ENCODE measurements at places on chromosomes 1 and 21.
A peak's percentile ranks its signal among the peaks of the same experiment; 100 is the strongest.

GRCh38 chr1:49318218-49318617, 541.5 kb upstream of the BEND5 start:
- no peak for DNase-seq

- no peak for DNase-seq
These were observed 1.7 kb downstream of the EXOC8 start for GRCh38 chr1:231335663-231336602.

DNA sequence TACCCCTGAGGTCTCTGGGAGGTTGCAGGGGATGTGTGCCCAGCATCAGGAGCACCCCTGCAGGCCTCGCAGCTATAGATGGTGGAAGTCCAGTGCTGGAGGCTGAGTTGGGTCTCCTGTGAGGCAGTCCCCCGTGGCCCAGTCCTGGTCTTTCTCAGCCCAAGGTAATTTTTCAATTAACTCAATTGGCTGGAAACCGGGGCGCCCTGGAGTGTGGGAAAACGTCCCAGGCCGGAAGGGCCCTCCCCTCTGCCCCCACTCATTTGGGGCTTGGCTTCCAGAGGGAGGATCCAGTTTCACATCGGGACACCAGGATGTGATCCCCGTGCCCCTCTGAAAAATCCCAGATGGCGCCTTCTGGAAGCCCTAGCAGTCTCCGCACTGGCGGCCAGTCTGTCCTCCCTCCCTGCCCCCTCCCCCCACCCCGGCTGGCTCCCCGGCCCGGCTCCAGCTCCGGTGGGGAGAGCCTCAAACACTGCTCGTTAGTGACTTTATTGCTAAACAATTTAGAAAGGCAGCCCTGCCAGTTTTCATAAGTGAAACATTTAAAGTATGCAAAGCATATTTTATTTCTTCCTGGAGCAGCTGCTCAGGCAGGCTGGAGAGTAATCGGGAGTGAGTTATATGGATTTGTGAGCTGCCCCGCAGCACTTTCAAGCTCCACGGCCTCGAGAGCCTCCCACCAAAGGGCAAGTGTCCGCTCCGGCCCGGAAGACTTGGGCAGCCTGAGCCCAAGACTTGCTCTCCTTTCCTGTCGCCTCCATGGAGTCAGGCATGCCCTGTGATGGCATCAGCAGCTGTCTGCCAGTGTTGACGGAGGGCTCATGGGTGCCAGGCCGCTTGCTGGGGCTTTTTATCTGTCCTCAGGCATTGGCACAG, 208.2 kb upstream of the TMEM51 start:
- peak; percentile 93 for DNase-seq

DNA sequence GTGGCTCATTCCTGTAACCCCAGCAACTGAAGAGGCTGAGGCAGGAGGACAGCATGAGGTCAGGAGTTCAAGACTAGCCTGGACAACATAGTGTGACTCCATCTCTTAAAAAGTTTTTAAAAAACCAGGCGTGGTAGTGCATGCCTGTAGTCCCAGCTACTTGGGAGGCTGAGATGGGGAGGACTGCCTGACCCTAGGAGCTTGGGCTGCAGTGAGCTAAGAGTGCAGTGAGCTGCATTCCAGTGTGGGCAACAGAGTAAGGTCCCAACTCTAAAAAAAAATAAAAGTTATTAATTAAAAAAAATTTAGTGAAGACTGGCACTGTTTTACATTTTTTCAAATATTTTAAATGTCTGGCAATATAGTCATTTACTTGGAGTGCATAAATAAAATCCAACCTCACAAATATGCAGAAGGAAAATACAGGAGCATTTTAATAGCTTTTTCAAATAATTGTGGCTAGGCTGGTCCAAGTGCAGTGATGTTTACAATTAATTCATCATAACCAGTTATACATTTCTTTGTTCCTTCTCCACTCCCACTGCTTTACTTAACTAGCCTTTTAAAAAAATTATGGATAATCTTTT, 10.8 kb downstream of the ZBTB8OS start:
- DNase-seq: peak; percentile 69

GRCh38 chr1:92095874-92096273, 15.7 kb downstream of the BTBD8 start:
- DNase-seq: no peak

DNA sequence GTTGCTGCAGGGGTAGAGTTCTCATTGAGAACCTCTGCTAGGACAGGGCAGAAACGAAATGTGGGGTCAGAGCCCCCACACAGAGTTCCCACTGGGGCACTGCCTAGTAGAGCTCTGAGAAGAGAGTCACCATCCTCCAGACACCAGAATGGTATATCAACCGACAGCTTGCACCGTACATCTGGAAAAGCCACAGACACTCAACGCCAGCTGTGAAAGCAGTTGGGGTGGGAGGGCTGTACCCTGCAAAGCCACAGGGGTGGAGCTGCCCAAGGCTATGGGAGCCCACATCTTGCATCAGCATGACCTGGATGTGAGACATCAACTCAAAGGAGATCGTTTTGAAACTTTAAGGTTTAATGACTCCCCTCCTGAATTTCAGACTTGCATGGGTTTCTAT, 284.0 kb upstream of the DEPDC1 start:
- no peak for DNase-seq

DNA sequence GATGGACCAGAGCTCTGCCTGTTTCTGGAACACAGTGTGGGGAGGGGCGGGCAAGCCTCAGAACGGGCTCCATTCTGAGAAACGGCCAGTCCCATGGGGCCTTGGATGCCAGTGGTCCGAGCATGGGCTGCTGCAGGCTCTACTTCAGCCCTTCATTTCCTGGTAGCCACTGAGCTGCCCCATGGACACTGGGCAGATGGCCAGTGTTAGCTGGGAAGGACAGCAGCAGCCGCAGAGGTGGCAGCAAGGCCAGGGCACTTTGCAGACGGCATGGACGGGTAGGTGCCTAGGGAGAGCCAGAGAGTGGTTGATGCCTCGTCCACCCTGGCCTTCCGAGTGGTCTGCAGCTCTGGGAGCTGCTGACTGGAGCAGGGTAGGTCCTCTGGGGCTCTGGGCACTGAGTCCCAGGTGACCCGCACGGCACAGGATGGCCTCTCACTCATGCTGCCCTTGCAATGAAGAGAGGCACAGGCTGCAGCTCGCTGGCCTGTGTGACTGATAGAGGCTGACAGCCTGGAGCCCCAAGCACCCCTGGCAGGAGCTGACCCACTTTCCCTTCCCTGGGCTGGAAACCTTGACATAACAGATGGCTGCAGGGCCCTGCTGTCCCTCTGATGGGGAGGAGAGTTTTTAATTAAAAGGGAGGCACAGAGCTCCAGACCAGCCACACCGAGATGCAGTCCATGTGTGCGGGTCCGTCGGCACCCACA, 87.7 kb upstream of the COL6A1 start:
- DNase-seq: no peak

GRCh38 chr1:211420389-211420788, 71.6 kb downstream of the RD3 start:
- DNase-seq: peak; percentile 48

DNA sequence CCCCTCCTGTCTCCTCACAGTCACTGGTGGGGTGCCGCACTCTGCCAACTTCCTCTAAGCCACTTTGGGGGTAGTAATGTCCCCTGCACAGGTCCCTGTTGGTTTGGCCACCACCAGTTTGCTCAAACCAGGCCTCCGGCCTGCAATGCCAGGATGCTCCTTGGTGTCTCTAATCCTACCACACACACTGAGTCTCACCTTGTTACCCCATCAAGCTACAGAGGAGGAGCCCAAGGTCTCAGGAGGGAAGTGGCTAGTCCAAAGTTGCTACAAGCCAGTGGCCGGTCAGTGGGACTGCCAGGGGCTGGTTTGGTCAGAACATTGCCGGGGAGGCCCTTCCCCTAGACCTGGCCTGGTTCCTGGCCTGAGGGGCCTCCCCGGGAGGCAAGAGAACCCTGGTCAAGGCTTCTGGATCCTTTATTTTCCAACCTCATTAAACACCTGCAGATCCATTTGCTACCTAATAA, 21.5 kb upstream of the LRP8 start:
- DNase-seq: no peak

GRCh38 chr1:66298464-66298863, 235.5 kb upstream of the SGIP1 start:
- no peak for DNase-seq

DNA sequence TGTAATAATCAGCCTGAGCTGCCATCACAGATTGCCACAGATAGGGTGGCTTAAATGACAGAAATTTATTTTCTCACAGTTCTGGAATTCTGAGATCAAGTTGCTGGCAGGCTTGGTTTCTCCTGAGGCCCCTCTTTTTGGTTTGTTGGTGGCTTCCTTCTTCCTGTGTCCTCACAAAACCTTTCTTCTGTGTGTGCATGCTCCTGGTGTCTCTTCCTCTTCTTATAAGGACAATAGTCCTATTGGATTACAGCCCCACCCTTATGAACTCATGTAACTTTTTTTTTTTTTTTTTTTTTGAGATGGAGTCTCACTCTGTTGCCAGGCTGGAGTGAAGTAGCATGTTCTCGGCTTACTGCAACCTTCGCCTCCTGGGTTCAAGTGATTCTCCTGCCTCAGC, 41.0 kb upstream of the F3 start:
- DNase-seq: no peak

GRCh38 chr1:246417813-246418564, 89.1 kb downstream of the SMYD3 start:
- DNase-seq: no peak

GRCh38 chr1:59397139-59397858, 100.4 kb downstream of the FGGY start:
- no peak for DNase-seq

DNA sequence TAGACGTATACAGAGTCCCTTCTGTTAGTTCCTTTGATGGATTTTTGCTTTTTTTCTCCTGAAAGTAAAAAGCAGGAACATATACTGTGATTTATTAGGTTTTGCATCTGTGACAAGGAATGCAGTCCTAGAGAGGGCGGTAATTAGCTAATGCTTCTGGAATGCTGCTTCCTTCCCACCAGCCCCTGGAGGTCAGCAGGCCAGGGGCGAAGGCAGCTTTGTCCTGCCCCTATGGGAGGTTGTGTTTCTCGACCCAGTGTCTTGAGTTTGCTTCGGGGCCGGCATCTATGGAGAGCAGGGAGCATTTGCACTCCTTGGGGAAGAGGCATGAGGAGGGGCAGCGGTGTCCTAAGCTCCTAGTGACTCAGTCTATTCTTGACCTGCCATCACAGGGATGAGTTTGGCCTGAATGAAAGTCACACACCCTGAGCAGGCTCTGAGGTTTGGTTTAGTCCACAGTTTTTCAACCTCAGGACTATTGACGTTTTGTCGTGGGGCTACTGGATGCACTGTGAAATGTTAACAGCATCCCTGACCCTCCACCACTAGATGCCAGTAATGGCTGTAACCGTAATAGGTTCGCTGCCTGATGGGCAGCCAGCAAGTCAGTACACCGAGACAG, 85.0 kb upstream of the KCNJ15 start:
- peak; percentile 75 for DNase-seq

DNA sequence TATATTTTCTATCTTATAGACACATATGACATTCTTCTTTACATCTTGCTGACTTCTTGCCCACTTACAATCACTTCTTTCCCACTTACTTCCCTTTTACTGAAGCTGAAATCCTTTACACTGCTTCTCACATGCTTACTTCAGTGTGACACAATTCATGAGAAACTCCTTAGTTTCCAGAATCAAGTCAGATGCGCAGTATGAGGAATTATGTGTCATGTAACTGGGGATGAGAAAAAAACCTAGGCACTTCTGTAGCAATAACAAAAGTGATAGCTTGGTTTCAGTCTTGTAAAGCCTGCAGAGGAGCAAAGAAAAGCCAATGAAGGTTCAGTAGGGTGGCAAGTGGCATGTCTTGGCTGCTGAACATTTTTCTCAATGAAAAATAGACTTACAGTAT, 566.2 kb upstream of the RGS18 start:
- DNase-seq: no peak

GRCh38 chr1:182718311-182718710, 33.9 kb upstream of the RGS8 start:
- DNase-seq: no peak

GRCh38 chr21:38914528-38915293, 109.0 kb downstream of the ETS2 start:
- peak; percentile 50 for DNase-seq

GRCh38 chr1:84861516-84861915, 31.5 kb downstream of the LPAR3 start:
- DNase-seq: no peak

- peak; percentile 55 for DNase-seq
These were observed 43.5 kb downstream of the CHIA start for GRCh38 chr1:111334169-111334568.

DNA sequence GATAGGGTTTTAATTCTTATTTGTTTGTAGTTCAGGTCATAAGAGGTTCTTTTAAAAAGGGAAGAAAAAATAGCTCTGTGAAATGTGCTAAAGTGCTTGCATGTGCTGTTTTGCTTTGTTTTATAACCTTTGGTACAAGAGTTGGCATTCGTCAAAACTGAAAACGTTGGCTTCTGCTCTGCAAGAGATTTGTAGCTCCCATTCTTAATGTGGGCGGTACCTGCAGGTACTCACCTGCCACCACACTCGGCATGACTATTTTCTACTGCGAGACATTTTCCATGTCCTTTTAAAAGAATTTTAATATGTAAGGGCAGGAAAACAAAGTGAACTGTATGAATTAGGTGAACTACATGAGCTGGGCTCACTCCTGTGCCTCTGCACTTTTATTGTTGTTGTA, 92.6 kb downstream of the ADARB1 start:
- no peak for DNase-seq

- DNase-seq: peak; percentile 83
These were observed at the start of gene CTBS for GRCh38 chr1:84573967-84574842. Gene CTBS, minus strand, starts transcription at chr1:84574440. Its CDS starts 25 bp downstream, at chr1:84574415.

- DNase-seq: no peak
These were observed 43.7 kb upstream of the GOLT1A start for GRCh38 chr1:204257446-204257845.

GRCh38 chr1:248599396-248599795, 1.9 kb upstream of the OR2T10 start:
- no peak for DNase-seq

- peak; percentile 61 for DNase-seq
These were observed at the start of gene VAV3 for GRCh38 chr1:107965110-107965991. Gene VAV3, minus strand, starts transcription at chr1:107965180. Its CDS starts 311 bp downstream, at chr1:107964869.

DNA sequence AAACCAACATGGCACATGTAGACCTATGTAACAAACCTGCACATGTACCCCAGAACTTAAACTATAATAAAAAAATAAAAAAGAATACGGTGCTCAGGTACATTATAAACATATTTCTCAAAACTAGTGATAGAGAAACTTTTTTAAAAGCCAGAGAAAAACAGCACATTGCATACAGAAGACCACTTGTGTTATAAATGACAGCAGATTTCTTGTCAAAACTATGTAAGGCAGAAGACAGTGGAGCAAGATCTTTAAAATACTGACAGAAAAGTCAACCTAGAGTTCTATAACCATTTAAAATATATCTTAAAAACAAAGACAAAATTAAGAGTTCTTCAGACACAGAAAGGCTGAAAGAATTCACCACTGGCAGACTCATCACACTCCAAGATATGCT, 144.7 kb downstream of the NEGR1 start:
- no peak for DNase-seq

Data from fibroblast of lung (primary cell).